Stimulated activated CD4-positive, alpha-beta T cell treated with anti-CD3 and anti-CD28 coated beads, Interleukin-12 subunit alpha, Interleukin-12 subunit beta, amount 100 ng/mL, for 24 hours (primary cell): ENCODE measurements at places on chromosomes 6 and 20.

GRCh38 chr6:152078804-152079203, 271.3 kb downstream of the ESR1 start:
- no peak for DNase-seq

DNA sequence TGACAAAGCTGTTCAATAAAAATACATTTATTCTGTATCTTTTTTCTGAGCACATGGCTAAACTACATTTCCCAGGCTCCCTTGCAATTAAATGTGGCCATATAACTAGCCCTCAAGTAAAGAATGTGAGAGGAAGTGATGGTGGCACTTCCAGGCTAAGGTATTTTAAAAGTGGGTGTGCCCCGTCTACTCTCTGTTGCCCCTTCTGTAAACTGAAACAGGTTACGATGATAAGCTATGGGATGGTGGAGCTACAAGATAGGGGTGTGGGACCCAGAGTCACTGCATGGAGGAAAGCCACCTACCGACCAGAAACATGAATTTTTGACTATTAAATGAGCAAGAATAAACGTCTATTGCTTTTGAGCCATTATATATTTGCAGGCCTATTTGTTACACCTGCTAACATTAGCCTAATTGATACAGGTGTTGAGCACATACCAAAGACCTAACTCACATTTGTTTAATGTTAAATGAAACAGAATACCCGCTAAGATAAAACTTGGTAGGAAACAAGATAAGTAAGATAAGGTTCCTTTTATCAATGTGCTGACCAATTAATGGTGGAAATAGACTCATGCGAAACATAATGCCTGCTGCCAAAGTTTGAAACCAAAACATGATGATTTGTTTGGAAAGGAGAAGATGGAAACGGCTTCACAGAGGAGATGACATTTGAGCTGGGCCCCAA, 3.1 kb downstream of the FYN start:
- no peak for DNase-seq

DNA sequence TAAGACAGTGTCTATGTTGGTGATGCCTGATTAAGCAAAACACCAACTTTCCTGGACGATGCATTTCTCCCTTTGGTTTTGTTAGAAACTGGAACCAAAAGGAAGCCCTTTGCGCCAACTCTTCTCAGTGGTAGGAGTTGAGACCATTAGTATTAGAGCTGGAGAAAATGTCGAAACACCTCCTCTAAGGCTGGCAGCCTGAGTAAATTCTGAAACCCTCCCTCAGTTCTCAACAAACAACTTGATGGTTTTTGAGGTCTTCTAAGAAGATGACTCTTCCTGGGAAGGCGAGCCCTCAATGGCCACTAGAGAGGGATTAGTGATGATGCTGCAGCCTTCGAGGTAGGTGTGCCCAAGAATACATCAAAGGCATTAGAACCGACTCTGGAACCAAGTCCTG, 78.4 kb upstream of the CCN6 start:
- DNase-seq: no peak

DNA sequence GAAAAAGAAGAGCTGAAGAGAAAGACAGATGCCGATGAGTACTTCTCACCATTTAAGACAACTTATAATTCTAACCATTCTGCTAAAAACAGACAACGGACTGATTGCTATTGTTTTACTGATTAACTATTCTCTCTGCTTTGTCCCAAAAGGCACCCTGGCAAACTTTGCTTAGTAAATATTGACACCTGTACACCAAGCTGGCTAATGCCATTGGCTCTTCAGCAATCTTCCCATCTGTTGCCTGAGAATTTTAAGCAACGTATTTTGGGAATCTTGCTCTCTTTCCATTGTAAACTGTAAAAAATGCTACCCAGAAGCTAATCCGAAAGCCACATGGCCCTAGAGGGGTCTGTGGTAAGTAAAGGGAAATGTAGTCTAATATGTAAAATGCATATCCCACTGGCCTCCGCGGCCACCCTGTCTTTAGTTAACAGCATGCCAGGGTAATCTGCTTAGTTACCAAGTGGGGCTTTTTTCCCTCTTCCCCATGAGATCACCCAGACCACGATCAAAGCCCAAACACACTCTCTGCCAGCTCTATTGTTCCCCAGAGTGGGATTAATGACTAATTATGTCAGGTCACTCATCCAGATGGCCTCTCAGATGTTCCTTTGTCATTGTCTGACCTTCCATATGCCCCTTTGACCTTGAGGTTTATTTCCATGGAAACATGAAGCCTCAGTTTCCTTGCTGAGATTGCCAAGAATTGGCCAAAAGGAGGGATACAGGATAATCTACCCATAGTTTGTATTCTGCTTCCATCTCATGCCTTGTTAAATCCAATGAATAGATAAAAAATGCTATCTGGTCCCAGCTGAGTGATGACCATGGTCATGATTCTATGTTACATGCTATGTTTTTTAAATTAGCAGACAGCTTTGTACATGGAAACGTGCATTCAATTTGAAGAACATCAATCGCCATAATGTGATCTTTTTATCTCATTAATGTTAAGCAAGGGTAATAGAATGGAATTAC, 216.4 kb upstream of the MCHR2 start:
- no peak for DNase-seq

DNA sequence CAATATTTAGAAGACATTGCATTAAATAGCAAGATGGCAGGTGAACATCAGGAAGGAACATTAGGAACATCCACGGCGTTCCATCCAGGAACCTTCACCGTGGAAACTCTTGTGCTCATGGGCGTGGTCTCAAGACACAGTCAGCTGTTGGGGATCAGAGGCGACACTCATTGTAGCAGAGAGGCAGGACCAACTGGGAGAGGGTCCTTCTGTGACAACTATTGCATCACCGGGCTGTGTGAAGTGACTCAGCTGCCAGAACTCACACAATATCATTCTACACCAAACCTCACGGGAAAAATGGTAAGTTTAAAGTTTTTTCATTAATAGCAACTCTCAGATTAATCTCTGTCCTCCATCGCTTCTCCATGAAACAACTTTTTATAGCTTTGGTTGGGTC, 334.8 kb upstream of the SULF2 start:
- no peak for DNase-seq

DNA sequence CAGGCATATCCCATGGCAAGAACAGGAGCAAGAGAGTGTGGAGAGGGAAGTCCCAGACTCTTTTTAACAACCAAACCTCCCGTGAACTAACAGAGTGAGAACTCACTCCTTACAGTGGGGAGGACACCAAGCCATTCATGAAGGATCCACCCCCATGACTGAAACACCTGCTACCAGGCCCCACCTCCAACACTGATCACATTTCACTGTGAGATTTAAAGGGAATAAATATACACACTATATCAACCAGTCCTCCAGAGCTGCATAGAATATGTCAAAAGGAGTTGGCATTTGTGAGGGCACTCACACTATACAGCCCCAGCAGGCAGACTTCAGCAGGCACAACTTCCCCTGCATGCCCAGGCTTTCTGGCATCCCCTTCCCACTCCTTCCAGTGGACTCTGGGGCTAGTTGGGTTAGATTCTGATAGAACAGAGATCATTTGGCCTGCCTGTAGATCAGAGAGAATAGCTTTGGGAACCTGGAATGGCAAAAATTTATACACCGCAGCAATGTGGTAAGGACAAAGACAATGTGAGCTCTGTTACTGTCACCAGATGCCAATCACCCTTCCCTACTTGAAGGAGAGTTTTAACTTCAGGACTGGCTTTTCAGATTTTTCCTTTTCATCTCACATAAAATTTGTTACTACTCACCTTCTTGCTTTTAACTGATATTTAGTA, 25.2 kb upstream of the TENT5A start:
- DNase-seq: no peak

GRCh38 chr6:116136933-116137340, 11.0 kb upstream of the COL10A1 start:
- no peak for DNase-seq

DNA sequence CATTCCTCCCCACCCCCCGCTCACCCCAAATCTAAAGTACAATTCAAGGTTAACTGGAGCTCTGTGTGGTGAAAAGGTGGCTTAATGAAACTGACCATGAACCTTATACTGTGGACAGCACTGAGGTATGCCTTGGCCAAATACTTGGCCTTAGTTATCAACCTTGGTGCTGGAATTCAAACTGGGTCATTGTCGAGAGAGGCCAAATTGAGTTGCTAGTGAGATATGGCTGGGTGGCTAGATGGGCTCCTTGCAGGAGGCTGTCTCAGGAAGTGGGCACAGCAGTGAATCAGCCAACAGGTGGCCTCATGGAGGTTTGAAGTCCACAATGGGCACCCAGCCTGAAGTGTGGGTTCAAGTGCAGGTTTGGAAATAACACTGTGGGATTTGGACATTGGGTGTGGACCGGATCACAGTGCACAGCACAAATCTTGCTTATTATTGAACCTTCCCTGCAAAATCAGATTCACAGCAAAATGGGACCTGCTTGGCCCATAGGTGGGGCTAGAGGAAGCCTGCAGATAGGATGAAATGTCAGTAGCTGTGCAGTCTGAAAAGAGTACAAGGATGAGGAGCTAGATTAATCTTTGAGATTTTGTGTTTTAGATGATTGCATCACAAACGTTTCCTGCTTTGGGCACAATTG, 5.6 kb upstream of the BTBD3 start:
- no peak for DNase-seq

DNA sequence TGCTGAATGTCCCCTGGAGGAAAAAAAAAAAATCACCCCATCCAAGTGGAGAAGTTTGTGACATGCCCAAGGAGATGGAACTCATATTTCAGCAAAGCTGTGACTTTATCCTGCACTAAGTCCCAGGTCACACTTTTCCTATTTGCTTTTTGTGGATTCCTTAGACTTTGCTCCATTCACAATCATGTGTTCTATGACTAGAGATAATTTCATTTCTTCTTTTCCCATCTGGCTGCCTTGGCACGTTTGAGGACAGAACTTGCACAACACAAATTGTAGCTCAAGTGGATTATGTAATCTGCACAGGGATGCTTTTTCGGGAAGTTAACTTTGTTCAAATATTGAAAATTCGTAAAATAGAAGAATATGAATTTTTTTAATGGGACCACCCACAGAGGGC, 100.7 kb upstream of the PTPN1 start:
- DNase-seq: no peak

DNA sequence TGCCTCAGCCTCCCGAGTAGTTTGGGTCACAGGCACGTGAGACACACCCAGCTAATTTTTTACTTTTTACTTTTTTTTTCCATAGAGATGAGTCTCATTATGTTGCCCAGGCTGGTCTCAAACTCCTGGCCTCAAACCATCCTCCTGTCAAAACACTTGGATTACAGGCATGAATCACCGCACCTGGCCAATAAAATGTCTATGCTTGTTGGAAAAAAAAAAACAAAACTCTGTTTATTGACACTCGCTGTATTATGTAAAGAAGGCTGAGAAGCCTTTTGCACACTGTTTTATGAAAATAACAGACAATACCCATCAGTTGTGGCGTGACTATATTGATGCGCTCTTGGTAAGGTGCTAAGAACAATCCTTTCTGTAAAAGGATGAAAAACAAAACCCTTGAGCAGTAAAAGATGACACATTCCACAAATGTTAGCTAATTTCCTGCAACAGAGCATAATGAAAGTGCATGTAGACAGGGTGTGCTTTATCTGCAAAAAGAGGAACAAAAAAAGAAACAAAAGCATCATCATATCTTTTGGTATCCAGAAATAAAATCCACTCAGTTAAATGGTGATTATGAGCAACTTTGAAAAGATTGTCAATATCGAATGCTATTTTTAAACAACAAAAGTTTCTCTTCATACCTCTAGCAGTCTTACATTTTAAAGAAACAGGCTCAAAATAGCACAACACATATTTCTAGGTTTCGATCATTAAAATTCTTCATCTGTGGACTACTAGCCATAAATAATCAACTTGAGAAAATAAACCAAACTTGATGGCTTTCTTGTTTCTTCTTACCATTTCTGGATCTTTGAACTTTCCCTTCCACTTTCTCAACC, 108.3 kb upstream of the PHACTR1 start:
- DNase-seq: no peak

- no peak for DNase-seq
Observed at GRCh38 chr20:8764344-8764962, 304.4 kb upstream of the PLCB4 start.

GRCh38 chr6:44712353-44713111, 325.0 kb downstream of the CDC5L start:
- no peak for DNase-seq

- no peak for DNase-seq
Observed at GRCh38 chr20:10469599-10469998, 34.5 kb downstream of the SLX4IP start.

DNA sequence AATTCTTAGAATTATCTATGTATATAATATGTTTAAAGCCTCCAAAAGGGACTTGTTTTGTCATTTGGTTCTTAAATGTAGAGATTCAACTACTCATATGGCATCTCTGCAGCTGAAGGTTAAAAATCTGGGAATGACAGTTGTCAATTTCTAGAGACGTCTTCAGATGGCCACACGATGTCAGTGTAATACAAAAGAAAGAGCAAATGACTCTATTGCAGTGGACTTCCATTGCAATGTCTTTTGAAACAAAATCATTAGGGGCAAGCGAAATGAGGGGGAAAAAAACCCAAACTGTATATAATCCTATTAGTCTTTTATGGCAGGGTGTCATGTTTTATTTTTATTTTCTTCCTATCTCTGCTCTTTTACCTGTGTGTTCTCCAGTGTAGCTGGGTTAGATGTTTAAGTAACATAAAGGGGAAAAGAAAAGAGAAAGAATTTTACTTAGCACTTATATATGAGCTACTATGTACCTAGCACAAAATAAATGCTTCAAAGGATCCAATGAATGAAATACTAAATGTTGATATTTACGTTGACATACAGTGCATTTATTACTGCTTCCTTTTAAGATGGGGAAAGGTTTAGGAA, 26.2 kb downstream of the CCN2 start:
- DNase-seq: no peak

DNA sequence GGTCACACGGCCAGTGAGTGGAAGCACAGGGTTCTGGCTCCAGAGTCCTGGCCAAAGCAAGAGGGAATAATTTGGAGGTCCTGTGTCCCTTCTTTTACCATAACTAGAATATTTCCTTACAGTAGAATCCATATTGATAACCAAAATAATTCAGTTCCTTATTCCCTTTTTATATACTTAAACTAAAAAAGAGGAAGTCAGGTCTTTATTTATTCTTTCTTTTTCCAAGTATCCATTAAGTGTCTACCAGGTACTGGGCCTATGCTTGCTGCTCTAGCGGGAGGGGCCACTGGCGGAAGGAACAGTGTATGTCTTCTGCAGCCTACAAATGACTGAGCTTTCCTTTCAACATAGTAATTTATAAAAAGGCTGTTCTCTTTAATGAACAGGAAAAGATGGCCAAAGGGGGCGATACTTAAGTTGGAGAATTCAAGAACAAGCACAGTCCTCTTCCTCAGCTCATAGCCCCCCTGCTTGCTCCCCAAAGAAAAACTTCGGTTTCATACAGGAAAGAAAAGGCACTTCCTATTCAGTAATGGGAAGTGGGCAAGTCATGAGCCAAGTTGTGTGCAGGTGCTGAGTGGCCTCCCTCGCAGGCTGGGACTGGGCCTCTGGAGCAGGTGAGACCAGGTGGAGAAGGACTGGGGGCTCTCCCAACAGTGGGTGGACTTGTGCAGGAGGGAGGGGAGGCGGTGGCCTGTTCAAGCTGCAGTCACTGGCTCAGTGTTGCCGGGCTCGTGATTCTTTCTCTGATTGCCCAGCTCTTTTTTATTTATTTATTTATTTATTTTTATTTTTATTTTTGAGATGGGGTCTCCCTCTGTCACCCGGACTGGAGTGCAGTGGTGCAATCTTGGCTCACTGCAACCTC, 110.9 kb downstream of the ARMC2 start:
- DNase-seq: no peak

GRCh38 chr6:41489120-41489851, 56.9 kb upstream of the FOXP4 start:
- no peak for DNase-seq

- DNase-seq: no peak
Observed at GRCh38 chr6:151850479-151851003, 43.1 kb downstream of the ESR1 start.

- no peak for DNase-seq
Observed at GRCh38 chr20:48803176-48804053, 24.4 kb downstream of the PREX1 start.
